Trophoblast cell (in vitro differentiated cells and primary cell): ENCODE measurements at places on chromosomes 6 and 20.
A peak's percentile ranks its signal among the peaks of the same experiment; 100 is the strongest.

GRCh38 chr20:19003366-19004336, 190.1 kb downstream of the SCP2D1 start:
- peak; percentile 68 for DNase-seq

DNA sequence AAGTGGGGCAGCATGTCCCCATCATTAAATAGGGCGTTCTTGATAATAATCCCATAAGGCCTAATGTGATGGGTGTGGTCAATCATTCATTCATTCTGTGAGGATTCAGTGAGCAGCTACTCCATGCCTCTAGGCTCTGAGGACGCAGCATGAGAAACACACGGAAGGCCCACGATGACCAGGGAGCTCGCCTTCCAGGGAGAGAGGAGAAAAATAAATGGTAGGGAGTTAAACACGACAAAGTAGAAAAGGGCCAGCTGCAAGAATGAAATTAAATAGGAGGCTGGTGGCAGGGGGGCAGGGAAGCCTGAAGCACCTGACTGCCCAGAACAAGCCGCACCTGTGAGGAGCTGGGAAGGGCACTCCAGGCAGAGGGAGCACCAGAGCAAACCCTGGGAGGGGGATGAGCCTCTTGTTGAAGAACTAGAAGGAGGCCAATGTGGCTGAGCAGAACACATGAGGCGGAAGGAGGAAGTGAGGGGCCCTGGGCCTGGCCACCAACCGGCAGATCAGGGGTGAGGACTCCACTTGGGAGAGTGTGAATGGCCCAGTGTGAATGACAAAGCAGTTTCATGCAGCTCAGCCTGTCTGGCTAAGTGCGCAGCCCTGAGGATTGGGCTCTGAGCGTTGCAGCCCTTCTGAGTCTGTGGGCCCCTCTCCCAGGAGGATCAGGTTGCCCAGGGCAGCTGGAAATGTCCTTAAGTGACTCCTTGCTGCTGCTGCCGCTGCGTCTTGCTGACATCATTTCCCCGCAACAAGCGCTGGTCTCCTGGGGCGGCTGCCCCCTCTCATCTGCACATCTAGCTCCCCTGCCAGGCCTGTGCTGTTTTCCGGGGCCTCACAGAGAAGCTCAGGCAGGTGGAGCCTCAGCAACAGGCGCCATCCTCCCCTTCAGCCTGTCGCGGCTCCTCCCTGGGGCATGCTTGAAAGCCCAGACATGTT, 99.9 kb downstream of the CDH26 start:
- no peak for DNase-seq

DNA sequence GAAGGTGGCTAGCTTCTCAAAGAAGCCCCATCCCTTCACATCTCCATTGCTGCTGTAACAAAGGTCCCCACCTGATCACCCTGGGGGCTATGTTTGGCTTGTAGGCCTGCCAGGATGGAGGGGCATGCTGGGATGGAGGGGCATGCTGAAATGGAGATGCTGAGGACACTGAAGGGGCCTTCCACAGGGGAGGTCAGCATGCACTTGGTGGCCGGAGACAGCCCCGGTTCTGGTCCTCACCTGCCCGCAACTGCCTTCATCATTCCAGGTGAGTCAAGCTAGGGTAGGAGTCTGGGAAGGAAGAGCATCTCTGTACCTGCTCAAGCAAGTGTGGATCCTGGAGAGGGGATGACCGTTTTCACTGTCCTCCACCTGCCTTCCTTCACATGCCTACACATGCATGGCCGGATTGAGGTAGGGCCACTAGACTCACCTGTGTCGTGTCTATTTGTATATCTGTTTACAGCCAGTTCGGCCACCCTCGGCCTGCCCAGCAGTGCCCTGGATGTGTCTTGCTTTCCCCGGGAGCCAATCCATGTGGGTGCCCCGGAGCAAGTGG, 6.0 kb downstream of the L3MBTL1 start:
- no peak for DNase-seq

DNA sequence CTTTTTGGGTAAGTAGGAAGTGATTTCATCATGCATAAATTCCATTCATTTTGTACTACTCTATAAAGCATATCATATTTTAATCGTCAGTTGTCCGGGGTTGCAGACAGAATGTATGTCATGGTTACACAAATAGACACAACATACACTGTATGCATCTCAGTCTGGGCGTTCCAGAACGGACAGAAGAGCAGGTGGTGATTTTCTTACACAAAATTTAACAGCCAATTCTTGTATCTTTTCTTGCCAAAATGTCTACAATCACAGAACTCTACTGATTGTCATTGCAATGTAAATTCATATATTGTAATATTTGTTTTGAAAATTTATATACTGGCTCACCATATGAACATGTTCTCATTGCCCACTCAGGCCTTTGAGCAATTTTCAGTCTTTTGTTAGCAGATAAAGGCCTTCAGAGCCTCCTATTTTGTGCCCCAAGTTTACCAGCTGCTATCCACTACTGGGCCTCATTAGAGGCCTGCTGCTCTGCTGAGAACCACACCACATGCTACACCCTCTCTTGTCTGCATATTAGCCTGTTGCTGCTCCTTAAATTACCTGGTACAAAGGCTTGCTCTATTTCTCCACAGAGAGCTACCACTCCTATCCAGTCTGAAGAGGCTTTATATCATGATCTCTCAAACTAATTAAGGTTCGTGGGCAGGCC, 61.5 kb downstream of the PRDM13 start:
- DNase-seq: no peak

- peak; percentile 89 for DNase-seq
Measured at GRCh38 chr20:49928411-49929141, 7.6 kb upstream of the RNF114 start.

DNA sequence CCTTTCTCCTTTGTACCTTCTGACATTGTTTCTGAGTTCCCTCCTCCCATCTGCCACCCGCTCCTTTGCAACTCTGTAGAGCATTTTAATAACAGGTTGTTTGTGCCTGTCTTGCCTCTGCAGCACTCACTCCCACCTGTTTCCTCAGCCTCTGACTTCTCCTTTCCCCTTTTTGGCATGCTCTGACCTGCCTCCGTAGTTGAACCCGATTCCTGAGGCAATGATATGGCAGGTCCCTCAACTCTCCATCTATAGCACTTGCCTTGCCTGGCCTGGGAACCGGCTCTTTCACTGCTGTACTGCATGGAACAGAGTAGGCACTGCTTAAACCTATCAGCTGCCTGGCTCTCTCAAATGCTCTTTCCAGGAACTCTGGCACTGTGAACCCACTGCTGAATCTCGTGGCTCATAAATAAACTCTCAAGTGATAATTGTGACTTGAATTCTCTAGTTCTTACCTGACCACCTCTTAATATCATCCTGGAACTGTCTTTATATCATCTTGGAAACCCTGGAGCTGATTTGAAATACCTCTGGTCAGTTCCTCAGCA, 50.3 kb downstream of the UTRN start:
- DNase-seq: no peak

GRCh38 chr6:13331516-13332348, 3.4 kb upstream of the TBC1D7 start:
- peak; percentile 72 for DNase-seq

DNA sequence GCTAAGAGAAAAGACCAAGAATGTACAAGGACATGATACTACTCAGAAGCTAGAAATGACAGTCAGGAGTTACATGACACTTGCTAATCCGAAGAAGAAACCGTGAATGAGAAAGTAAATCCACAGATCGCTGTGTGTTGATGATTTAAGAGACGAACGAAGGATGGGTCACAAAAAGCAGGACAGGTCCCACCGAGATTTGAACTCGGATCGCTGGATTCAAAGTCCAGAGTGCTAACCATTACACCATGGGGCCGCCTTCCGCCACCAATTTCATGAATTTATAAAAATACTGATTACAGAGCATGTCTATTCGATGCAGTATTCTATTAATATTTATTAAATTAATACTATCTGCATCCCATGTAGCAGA, 54.0 kb upstream of the BTN3A2 start:
- no peak for DNase-seq

DNA sequence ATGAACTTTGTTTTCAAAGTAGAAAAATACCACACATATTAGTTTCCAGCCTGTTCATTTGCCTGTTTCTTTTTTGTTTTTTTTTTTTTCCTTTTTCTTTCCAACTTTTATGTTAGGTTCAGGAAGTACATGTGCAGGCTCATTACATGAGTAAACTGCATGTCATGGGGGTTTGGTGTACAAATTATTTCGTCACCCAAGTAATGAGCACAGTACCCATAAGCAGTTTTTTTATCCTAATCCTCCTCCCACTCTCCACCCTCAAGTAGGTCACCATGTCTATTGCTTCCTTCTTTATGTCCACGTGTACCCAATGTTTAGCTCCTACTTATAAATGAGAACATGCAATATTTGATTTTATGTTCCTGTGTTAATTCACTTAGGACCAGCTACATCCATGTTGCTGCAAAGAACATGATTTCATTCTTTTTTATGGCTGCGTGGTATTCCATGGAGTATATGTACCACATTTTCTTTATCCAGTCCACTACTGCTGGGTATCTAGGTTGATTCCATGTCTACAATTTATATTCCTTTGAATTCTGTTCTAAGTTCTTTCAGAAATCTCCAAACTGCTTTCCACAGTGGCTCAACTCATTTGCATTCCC, 31.8 kb downstream of the SNX14 start:
- no peak for DNase-seq

DNA sequence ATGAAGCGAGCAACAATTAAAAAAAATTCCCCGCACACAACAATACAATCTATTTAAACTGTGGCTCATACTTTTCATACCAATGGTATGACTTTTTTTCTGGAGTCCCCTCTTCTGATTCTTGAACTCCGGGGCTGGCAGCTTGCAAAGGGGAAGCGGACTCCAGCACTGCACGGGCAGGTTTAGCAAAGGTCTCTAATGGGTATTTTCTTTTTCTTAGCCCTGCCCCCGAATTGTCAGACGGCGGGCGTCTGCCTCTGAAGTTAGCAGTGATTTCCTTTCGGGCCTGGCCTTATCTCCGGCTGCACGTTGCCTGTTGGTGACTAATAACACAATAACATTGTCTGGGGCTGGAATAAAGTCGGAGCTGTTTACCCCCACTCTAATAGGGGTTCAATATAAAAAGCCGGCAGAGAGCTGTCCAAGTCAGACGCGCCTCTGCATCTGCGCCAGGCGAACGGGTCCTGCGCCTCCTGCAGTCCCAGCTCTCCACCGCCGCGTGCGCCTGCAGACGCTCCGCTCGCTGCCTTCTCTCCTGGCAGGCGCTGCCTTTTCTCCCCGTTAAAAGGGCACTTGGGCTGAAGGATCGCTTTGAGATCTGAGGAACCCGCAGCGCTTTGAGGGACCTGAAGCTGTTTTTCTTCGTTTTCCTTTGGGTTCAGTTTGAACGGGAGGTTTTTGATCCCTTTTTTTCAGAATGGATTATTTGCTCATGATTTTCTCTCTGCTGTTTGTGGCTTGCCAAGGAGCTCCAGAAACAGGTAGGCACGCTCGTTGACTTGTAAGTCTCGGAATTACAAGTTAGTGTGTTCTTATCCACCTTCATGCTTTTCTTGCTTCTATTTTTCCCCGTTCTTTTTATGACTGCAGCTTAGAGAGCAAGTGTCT, at the start of gene EDN1:
Gene EDN1 (plus strand): TSS at position 429 of the 888 bp plus-strand sequence. CDS start 269 bp downstream, at position 698.
- DNase-seq: peak; percentile 76

GRCh38 chr6:12148317-12148801, 136.2 kb downstream of the HIVEP1 start:
- DNase-seq: no peak

DNA sequence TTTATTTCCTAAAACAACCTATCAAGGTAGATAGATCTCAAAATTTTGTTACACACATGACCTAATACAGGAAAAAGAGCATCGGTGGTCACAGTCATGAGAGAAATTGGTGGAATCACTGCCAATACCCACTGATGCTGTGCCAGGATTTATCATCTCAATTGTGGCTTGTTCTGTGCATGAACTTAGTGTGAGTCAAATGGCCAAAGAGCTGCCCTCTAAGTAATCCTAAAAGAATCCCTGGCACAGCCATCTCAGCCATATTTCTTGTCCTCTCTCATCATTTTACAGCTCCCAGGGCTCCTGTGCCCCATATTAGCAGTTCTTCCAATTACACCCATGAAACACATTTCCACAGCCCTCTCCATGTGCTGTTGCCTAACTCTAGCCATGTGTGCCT, 6.1 kb downstream of the GSTA5 start:
- no peak for DNase-seq

DNA sequence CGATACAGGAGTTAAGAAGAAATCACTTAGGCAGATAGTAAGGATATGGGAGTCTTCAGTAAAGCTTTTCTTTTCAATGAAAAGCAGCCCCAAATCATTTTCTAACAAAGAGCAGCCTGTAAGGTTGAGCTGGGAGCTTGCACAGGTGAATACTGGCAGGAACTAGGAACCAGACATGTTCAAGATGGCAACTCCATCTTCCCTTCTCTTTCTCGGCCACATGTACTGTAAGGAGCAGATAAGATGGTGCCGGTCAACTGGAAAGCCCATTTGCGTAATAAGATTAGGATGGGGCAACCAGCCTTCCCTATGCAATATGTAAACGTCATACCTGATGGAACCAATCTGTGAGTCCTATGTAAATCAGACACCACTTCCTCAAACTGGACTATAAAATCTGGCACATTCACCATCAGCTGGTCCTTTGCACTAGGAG, 46.2 kb upstream of the RNGTT start:
- DNase-seq: peak; percentile 26

DNA sequence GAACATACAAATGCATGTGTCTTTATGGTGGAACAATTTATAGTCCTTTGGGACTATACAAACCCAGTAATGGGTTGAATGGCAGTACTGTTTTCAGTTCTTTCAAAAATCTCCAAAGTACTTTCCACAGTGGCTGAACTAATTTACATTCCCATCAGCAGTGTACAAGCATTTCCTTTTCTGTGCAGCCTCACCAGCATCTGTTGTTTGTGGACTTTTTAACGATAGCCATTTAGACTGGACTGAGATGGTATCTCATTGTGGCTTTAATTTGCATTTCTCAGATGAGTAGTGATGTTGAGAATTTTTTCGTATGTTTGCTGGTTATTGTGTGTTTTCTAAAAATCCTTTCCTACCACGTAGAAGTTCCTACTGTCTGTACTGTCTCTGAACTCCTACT, 327.2 kb upstream of the ZFP64 start:
- DNase-seq: no peak

- no peak for DNase-seq
Measured at GRCh38 chr6:159037756-159038290, 7.0 kb downstream of the TAGAP start.

DNA sequence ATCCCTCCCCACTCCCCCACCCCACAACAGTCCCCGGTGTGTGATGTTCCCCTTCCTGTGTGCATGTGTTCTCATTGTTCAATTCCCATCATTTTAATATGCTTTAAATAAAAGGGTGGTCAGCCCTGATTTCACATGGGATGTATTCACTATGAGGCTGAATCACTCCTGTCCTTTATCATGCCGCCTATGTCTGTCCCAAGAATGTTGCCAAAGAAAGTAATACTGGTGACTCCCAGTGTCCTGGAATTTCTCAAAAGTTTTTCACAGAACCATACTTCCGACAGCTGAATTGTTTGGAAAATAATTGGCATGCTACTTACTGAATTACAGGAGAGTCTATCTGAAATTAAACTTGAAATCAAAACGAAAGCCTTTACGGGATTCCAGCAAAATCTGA, 217.7 kb downstream of the HAO1 start:
- no peak for DNase-seq
